Hematopoietic multipotent progenitor cell treated with erythropoietin and hydrocortisone succinate and interleukin-3 and kit ligand, for 6 days (in vitro differentiated cells): ENCODE measurements at places on chromosomes 5 and 9.

GRCh38 chr5:65077653-65078052 lies 308.9 kb downstream of the CWC27 start:
- no peak for DNase-seq

DNA sequence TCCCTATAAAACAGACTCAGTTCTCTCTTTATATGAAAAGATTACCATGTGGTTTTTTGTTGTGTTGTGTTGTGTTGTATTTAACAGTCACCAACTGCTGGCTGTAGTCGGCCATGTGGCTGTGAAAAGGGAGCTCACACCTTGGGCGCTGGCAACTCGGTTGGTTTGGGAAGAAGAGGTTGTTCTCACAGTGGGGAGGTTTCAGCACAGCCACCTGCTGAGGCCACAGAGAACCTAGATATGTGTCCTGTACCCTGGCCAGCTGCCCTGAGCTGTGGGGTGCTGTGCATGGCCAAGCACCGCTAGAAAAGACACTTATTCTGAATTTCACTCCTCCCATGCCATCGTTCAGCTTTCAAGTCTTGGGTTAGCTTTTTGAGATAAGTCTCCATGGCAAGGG lies 58.8 kb downstream of the SYK start:
- no peak for DNase-seq

DNA sequence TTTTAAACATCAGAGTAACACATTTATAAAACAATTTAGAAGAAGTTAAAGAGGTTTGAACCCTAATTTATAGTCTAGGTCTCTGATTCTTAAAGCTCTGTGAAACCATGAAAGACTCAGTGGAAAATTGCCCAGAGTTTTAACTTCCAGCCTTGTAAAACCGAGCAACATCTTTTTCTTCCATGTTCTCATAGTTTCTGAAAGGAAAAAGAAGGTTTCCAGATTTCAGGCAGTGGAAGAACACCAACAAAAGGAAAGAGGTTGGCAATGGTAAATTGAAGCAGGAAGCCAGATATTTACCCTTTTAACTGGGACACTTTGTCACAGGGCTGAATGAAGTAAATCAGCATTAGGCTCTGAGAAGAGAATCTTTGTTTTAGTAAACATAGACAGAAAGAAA lies 1999.3 kb downstream of the MAT2B start:
- no peak for DNase-seq

DNA sequence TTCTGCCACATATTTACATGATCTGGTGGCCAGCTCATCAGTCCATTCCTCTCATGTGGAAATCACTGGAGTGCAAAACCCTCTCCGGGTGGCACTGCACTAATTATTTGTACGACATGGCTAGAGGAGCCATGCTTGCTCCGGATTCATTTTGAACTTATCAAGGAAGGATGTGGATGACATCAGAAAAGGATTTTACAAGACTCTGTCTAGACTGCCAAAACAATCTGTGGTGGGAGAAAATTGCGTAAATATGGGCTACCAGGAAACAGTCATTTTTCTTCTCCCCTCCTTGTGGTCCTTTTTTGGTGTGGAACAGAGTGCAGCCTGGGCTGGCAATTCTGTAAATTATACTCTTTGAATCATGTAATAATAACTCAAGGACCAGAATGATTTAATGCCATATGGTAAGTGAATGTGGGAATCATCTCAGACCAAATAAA lies 123.4 kb upstream of the IFNE start:
- no peak for DNase-seq

- no peak for DNase-seq
Measured at GRCh38 chr5:65041296-65042158, 272.8 kb downstream of the CWC27 start.

DNA sequence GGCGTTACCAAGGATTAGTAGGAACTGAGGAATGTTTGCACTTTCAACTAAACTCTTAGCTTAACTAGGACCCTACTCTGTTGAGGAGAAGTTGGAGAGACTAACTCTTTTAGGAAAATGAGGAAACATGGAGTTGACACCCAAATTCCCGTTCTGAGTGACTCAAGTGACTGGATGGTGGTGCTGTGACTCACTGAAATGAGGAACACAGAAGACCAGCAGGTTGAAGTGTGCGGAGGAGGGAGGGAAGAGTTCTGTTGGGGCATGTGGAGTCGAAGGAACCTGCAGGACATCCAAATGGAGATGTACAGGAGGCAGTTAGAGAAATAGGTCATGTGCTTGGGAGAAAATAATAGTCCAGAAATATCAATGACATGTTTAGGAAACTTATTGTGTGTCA lies 8.2 kb downstream of the HEXB start:
- no peak for DNase-seq

- no peak for DNase-seq
Measured at GRCh38 chr9:80156262-80156661, 584.5 kb downstream of the TLE4 start.
